Adrenal gland (tissue), 19 donors: ENCODE measurements at places on chromosomes 2 and 18. TPM values are rescaled to one million over a fixed set of nuclear protein-coding genes. Genes with fewer than 3 reads are reported as not detected.

- peak; percentile 8 for DNase-seq
These were observed 161.0 kb downstream of the TWIST2 start for GRCh38 chr2:239008677-239009588.

DNA sequence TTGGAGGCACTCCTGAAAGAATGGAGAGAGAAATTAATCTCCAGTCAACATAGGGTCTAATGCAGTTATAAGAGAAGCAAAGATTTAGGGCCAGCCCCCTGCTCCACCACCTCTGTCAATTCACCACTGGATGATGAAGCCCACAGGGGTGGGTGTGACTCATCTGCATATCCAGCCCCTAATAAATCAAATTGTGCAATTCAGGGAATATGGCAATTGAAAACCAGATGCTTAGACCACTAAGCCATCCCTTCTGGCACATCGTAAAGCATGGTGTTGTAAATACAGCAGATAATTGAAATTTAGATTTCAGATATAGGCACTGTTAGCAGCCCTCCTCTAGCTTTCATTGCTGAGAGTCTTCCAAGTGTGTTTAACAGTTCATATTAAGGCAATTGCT lies 541.4 kb downstream of the PARD3B start:
- no peak for DNase-seq

Gene FARSB
- 16.2 TPM for total RNA-seq

Gene ANKRD29
- 5.8 TPM for total RNA-seq

DNA sequence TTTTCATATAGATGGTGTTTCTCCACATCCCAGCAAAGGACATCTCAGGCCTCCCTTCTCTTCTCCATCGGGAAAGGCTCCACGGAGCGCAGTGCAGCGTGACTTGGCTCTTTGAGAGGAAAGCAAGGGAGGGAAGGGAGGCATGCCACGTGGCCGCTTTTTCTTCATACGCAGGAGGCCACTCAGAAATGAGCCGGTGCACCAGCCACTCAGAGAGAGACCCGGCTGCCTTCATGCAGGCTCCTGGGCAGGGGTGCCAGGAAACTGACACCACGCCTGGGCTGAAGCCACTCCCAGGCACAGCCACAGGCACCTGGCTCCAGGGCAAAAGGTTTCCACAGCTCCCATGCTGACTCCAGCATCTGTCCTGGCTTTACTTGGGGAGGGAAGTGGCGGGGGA lies 11.1 kb upstream of the LOXHD1 start:
- no peak for DNase-seq

- no peak for DNase-seq
These were observed 674.3 kb downstream of the STK39 start for GRCh38 chr2:167572883-167573619.

- no peak for DNase-seq
These were observed 235.8 kb upstream of the RAB12 start for GRCh38 chr18:8373486-8373885.

Gene SCG2
- total RNA-seq = not detected

Gene NAT8
- total RNA-seq = 0.96 TPM

DNA sequence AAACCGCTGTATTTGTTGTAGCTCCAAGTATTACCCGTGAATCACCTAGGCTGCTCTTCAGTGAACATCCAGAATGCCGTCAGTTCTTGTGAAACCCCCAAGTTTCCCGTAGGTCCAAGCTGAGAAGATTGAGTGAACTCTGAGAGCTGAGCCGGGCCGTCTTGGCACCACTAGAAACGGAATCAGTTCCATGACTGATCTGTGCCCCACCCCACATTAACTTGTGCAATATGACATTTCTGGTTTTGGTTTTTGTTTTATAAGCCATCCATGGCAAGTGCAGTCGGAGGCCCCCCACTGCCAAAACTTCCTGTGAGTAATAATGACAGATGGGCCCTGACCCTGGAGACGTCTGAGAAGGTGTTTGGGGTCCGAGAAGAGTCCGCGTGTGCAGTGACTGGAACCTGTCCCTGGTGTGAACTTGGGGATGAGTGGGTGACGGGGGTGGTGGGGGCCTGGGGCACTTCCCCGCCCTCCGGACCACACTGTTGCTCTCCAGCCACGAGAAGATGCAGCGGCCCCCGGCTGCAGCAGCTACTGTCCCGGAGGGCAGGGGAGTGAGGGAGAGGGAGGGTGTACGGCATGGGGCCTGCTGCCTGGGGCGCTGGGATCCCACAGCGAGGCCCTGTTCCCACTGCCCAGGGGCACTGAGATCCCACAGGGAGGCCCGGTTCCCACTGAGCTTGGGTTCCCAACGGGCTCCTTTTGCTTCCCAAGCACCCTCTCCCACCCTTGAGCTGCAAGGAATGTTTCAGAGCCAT lies 26.5 kb downstream of the NFATC1 start:
- no peak for DNase-seq

Gene MCEE
- 44.8 TPM for total RNA-seq

- DNase-seq = no peak
These were observed 100.8 kb downstream of the RTN4 start for GRCh38 chr2:54949431-54949830.
